ENCODE measurements at places on chromosomes 12 and 14.

DNA sequence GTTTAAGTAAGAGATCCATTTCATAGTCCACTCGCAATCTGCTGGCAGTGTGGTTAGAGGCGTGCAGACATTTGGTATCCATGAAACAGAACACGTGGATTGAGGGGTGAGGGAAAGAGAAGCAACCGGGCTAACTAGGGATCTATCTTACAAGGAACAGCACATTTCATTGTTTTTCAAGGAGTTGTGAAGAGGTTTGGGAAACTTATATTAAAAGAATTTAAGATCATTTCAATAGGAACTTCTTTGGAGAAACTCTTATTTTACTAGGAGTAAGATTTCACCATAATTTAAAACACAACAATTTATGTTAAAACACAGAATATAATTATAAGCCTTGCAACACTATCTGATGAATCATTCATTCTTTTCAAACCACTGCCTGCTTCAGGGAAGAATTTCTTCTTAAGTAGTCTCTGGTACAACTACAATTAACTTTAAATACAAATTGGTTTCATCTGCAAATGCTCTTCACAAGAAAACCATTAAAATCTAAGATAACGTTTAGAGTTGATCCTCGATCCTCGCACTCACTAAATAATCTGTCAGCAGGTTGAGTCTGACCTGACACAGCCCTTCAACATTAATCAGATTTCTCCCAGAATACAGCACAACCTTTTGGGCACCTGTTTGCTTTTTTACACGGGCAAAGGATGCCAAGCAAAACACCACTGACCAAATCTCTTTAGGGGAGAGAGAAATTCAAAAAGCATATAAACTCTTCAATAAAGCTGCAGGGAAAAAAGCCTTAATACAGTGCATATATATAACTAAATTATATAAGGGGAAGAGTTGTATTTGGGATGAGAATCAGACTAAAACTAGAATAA is 27.3 kb downstream of the PPTC7 start:
- no peak overlapping the region for H3K27ac ChIP-seq
- no peaks in the 10 kb centered on the region for H3K4me1 ChIP-seq

GRCh38 chr14:76007852-76008251 is 22.3 kb downstream of the IFT43 start:
- no peaks in the 10 kb centered on the region for H3K27me3 ChIP-seq
- H3K27ac ChIP-seq: no peak overlapping the region
- DNase-seq: no peak
- H3K4me3 ChIP-seq: no peak overlapping the region
- no peaks in the 10 kb centered on the region for H3K36me3 ChIP-seq
- H3K4me1 ChIP-seq: no peaks in the 10 kb centered on the region

GRCh38 chr12:82981150-82981549 is 294.4 kb downstream of the TMTC2 start:
- H3K36me3 ChIP-seq: no peaks in the 10 kb centered on the region
- no peak overlapping the region for H3K27ac ChIP-seq
- H3K27me3 ChIP-seq: no peaks in the 10 kb centered on the region
- no peak for DNase-seq
- H3K4me1 ChIP-seq: no peaks in the 10 kb centered on the region
- no peak overlapping the region for H3K4me3 ChIP-seq

DNA sequence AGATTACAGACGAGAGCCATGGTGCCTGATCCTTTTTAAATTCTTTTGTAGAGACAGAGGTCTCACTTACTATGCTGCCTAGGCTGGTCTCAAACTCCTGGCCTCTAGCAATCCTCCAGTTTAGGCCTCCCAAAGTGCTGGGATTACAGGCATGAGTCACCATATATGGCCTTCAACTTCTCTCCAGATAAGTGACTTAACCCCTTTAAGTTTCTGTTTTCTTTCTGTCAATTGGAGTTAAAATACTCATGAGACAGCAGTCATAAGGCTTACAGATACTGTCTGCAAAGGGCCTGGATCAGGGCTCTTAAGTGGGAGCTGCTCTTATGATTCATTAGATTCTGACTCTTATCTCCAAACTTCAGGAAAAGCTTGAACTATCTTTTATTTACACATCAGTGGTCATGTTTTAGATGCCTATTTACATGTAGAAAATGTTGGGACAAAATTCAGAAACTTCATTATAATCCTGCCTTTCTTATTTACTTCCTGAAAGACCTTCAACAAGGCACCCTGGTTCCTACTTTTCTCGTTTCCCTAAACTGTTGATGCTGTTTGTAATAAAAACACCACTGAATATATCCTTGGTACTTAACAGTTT is 271.5 kb upstream of the TBX3 start:
- H3K4me3 ChIP-seq: no peak overlapping the region
- no peaks in the 10 kb centered on the region for H3K27me3 ChIP-seq
- no peaks in the 10 kb centered on the region for H3K36me3 ChIP-seq

DNA sequence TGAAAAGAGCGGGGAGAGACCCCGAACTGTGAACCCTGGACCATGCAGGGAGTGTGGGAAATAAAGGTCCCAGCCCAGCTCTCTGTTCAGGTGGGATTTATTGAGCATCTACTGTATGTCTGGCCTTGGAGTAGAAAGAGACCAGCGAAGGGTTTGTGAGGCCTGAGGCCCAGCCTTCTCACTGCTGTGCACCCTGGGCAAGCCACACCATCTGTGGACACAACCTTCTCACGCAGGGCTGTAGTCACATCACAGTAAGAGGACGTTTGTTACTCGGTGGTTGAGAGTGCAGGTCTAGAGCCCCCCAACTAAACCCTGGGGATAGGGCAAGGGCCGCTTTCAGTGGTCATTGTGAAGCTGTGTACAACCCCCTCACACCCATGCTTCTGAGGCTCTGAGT is 18.2 kb downstream of the FAM222A start:
- H3K4me1 ChIP-seq: no peaks in the 10 kb centered on the region
- H3K27me3 ChIP-seq: no peaks in the 10 kb centered on the region
- H3K27ac ChIP-seq: no peak overlapping the region
- H3K4me3 ChIP-seq: no peak overlapping the region
- DNase-seq: no peak

GRCh38 chr12:97466000-97466399 is 3.4 kb downstream of the RMST start:
- no peaks in the 10 kb centered on the region for H3K4me1 ChIP-seq
- no peaks in the 10 kb centered on the region for H3K36me3 ChIP-seq
- H3K27me3 ChIP-seq: no peaks in the 10 kb centered on the region
- H3K27ac ChIP-seq: no peak overlapping the region
- no peak overlapping the region for H3K4me3 ChIP-seq

DNA sequence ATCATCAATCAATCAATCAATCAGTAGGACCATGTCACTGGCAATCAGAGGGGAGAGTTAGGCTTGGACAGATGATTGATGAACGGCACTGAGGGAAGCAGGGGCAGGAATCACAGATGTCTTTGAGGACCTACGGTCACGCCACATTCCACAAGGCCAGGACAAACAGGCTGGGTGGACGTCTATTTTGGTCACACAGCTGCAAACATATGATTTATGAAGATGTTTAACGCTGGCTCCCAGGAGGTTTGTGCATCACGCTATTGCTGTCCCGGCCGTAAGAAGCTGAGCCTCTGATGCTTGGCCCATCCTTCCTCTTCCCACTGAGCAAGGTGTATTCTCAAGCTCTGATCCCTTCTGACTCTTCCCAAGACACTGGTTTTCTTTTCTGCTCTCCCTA is 160.8 kb downstream of the FOXN3 start:
- H3K4me3 ChIP-seq: no peak overlapping the region
- no peaks in the 10 kb centered on the region for H3K27me3 ChIP-seq
- H3K27ac ChIP-seq: no peak overlapping the region
- no peaks in the 10 kb centered on the region for H3K36me3 ChIP-seq
- H3K4me1 ChIP-seq: no peaks in the 10 kb centered on the region

- H3K27ac ChIP-seq: peak overlapping the region; percentile 99
- peak; percentile 86 for DNase-seq
- H3K27me3 ChIP-seq: no peaks in the 10 kb centered on the region
- peak overlapping the region; percentile 78 for H3K4me3 ChIP-seq
- H3K36me3 ChIP-seq: no peaks in the 10 kb centered on the region
Measured at GRCh38 chr14:68795597-68796417, 2.9 kb upstream of the ZFP36L1 start.

DNA sequence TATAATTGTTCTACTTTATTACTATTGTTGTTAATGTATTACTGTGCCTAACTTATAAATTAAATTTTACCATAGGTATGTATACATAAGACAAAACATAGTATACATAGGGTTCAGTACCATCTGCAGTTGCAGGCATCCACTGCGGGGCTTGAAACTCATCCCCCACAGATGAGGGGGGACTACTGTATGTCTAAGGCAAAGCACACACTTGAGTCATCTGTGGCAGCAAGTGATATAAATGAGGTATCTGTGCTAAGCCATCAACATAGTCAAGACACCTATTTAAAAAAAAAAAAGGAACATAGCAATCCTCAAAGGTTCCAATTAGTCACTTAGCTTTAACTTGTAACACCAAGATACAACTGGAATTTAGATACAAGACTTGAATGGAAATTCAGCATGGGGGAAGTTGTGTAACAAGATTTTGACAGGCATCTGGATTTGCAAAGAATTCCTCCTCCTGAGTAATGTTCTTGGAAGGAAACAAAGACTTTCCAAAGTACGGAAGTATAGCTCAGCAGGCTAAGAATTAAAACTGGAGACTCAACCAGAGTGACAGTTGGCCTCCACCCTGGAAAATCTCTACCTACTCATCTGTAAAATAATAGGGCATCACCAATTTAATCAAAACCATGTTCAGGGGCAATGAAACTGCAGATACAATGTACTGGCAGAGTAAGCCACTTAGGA is 14.9 kb downstream of the DCAF5 start:
- H3K4me1 ChIP-seq: peaks cover 13% of the 10 kb centered on the region
- no peak overlapping the region for H3K4me3 ChIP-seq
- H3K27me3 ChIP-seq: no peaks in the 10 kb centered on the region
- peak overlapping the region; percentile 40 for H3K27ac ChIP-seq

GRCh38 chr14:22481546-22481945 is 107.5 kb downstream of the DAD1 start:
- no peaks in the 10 kb centered on the region for H3K36me3 ChIP-seq
- no peaks in the 10 kb centered on the region for H3K27me3 ChIP-seq
- H3K4me3 ChIP-seq: no peak overlapping the region
- H3K27ac ChIP-seq: peak overlapping the region; percentile 73
- no peak for DNase-seq

DNA sequence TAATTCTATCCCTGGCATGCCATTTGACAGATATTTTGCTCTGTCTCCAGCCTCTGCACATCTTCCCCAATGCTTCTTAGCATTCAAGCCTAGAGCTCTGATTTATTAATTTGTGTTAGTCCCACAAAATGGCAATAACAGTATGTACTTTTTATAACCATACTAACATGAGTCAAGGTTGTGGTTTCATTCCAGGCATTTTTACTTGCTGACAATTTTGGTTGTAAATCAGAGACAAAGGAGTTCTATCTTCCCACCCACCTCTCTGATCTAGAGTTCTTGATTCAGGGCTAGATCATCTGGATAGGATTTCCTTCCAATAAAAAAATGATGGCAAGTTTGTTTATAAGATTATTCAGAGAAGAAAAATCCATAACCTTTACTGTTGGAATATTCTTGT is 18.5 kb upstream of the CISTR start:
- no peaks in the 10 kb centered on the region for H3K4me1 ChIP-seq
- no peaks in the 10 kb centered on the region for H3K27me3 ChIP-seq
- H3K4me3 ChIP-seq: no peak overlapping the region
- H3K27ac ChIP-seq: no peak overlapping the region
- no peaks in the 10 kb centered on the region for H3K36me3 ChIP-seq

- no peaks in the 10 kb centered on the region for H3K36me3 ChIP-seq
- no peak overlapping the region for H3K27ac ChIP-seq
- no peaks in the 10 kb centered on the region for H3K27me3 ChIP-seq
- no peaks in the 10 kb centered on the region for H3K4me1 ChIP-seq
- no peak for DNase-seq
Measured at GRCh38 chr12:48629541-48629940, 52.5 kb downstream of the KANSL2 start.

DNA sequence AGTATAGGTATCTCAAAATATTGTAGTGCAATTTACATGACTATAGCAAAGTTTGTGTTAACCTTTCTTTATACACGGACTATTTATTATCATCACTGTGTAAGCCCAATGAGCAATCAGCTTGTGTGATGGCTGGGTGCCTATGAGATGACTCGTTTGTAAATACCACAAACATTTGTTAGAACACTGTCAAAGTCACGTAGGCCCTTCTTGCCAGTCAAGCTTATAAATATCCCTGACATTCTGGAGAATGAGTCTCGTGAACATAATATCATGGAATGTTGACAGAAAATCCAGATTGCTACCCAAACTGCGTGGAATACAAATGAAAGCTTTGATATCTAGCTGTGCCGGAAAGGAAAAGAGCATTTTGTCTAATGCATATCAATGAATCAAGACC is 648.3 kb upstream of the MDGA2 start:
- no peak overlapping the region for H3K4me3 ChIP-seq
- DNase-seq: no peak
- H3K36me3 ChIP-seq: no peaks in the 10 kb centered on the region
- H3K27me3 ChIP-seq: no peaks in the 10 kb centered on the region
- H3K27ac ChIP-seq: no peak overlapping the region
- H3K4me1 ChIP-seq: no peaks in the 10 kb centered on the region

DNA sequence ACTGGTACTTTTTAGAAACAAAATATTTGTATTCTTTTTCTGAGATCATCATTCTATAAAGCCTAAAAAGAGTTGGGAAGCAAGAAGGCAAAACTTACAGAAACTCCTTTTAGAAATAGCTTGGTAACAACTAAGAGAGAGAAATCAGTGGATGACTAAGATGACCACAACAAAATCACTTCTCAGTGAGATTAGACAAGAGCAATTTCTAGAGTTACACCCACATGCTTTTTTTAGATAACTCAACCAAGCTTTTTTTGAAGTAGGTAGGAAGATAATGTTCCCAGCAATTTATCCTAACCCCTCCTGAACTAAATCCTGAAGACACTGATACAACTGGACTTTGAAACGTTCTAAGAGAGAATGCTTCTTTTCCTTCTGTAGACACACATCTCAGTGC is 576.4 kb downstream of the SLC6A15 start:
- no peaks in the 10 kb centered on the region for H3K36me3 ChIP-seq
- no peak overlapping the region for H3K27ac ChIP-seq
- H3K27me3 ChIP-seq: no peaks in the 10 kb centered on the region
- no peak overlapping the region for H3K4me3 ChIP-seq
- no peak for DNase-seq

GRCh38 chr12:43480591-43480990 is 71.4 kb downstream of the ADAMTS20 start:
- no peaks in the 10 kb centered on the region for H3K36me3 ChIP-seq
- no peaks in the 10 kb centered on the region for H3K27me3 ChIP-seq
- no peaks in the 10 kb centered on the region for H3K4me1 ChIP-seq

- no peaks in the 10 kb centered on the region for H3K36me3 ChIP-seq
- H3K27me3 ChIP-seq: no peaks in the 10 kb centered on the region
- H3K4me1 ChIP-seq: peaks cover 12% of the 10 kb centered on the region
- DNase-seq: peak; percentile 76
Measured at GRCh38 chr14:91883753-91884152, 16.4 kb upstream of the TC2N start.

- H3K4me1 ChIP-seq: no peaks in the 10 kb centered on the region
- H3K4me3 ChIP-seq: no peak overlapping the region
- no peaks in the 10 kb centered on the region for H3K27me3 ChIP-seq
- H3K27ac ChIP-seq: no peak overlapping the region
- H3K36me3 ChIP-seq: no peaks in the 10 kb centered on the region
- DNase-seq: no peak
Measured at GRCh38 chr14:104096318-104096717, 10.8 kb downstream of the ASPG start.
